ENCODE measurements at places on chromosomes 12 and 14. TPM values are rescaled to one million over a fixed set of nuclear protein-coding genes. Genes with fewer than 3 reads are reported as not detected.

GRCh38 chr14:46368275-46368674 lies 283.3 kb downstream of the RPL10L start:
- no peak overlapping the region for H3K4me3 ChIP-seq
- H3K36me3 ChIP-seq = no peaks in the 10 kb centered on the region
- no peaks in the 10 kb centered on the region for H3K27me3 ChIP-seq
- H3K4me1 ChIP-seq = no peaks in the 10 kb centered on the region
- DNase-seq = no peak

DNA sequence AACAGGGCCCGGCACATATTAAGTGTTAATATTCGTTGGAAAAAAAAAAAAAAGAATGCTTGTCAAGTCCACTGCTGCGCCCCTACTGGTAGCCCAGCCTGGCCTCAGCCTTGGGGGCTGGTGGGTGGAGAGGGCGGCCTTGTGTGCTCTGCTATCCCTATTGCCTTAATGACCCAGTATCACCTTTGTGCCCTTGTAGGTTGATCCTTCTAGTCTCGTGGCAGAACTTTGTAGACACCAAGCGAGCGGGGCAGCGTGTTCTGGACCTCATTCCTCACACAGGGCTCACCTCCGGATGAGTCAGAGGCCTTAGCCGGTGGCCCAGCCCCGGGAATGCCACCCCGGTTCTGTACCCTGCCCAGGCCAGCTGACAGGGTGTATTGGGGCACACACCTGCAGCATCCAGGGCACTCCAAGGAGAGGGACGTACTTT lies 1.8 kb upstream of the RCOR1 start:
- H3K4me3 ChIP-seq = no peak overlapping the region
- H3K36me3 ChIP-seq = no peaks in the 10 kb centered on the region
- peak overlapping the region; percentile 100 for H3K27ac ChIP-seq
- no peaks in the 10 kb centered on the region for H3K27me3 ChIP-seq
- DNase-seq = no peak

DNA sequence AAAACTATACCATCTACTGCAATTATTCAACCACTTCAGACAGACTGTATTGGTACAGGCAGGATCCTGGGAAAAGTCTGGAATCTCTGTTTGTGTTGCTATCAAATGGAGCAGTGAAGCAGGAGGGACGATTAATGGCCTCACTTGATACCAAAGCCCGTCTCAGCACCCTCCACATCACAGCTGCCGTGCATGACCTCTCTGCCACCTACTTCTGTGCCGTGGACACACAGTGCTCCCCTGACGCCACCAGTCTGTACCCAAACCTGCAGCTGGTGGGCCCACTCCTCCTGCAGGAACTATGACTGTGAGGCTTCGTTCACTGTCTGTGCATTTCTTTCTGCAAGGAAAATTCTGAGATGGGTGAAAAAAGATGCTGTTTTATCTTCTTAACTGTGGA lies 284.7 kb downstream of the DAD1 start:
- no peaks in the 10 kb centered on the region for H3K4me1 ChIP-seq
- no peak overlapping the region for H3K27ac ChIP-seq
- H3K36me3 ChIP-seq = no peaks in the 10 kb centered on the region
- no peaks in the 10 kb centered on the region for H3K27me3 ChIP-seq

- H3K27me3 ChIP-seq = no peaks in the 10 kb centered on the region
- no peak overlapping the region for H3K27ac ChIP-seq
- H3K4me3 ChIP-seq = no peak overlapping the region
- H3K4me1 ChIP-seq = no peaks in the 10 kb centered on the region
These were observed 326.5 kb downstream of the FLRT2 start for GRCh38 chr14:85856430-85856829.

The CLECL1 gene
- total RNA-seq = 33.5 TPM

The MGST1 gene
- total RNA-seq = 566 TPM

GRCh38 chr14:69812711-69813110 lies 15.7 kb upstream of the SLC10A1 start:
- no peak overlapping the region for H3K4me3 ChIP-seq
- H3K27ac ChIP-seq = no peak overlapping the region
- no peaks in the 10 kb centered on the region for H3K27me3 ChIP-seq
- H3K36me3 ChIP-seq = no peaks in the 10 kb centered on the region
- DNase-seq = no peak

The DAO gene
- total RNA-seq = not detected

DNA sequence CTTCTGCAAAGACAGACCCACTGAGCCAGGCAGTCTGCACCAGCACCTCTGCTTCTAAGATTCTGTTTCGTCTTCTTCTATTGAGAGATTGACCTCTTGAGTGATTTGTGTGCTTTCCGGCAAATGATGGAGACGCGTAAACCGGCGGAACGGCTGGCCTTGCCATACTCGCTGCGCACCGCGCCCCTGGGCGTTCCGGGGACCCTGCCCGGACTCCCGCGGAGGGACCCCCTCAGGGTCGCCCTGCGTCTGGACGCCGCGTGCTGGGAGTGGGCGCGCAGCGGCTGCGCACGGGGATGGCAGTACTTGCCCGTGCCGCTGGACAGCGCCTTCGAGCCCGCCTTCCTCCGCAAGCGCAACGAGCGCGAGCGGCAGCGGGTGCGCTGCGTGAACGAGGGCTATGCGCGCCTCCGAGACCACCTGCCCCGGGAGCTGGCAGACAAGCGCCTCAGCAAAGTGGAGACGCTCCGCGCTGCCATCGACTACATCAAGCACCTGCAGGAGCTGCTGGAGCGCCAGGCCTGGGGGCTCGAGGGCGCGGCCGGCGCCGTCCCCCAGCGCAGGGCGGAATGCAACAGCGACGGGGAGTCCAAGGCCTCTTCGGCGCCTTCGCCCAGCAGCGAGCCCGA lies 703 bp downstream of the ASCL4 start:
- H3K4me1 ChIP-seq = no peaks in the 10 kb centered on the region
- H3K4me3 ChIP-seq = peak overlapping the region; percentile 26
- no peaks in the 10 kb centered on the region for H3K36me3 ChIP-seq
- no peak overlapping the region for H3K27ac ChIP-seq
- H3K27me3 ChIP-seq = peaks cover 8% of the 10 kb centered on the region

DNA sequence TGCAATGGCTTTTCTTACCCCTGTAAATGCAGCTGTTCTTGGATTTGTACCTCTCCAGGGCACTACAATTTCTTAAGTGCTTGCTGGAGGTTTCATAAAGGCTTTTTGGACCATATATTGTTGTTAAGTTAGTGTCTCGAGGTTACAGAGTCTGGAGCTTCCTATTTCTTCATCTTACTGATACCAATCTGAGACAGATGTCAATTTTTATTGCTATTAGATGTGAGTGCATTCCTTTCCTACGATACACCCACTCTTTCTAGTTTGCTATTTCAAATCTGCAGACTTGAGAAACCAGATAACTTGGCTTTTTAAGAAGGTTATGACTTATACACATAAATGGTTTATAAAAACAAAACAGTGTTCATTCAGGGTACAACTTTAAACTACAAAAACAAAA lies 2.1 kb downstream of the NOXRED1 start:
- no peak for DNase-seq
- no peak overlapping the region for H3K27ac ChIP-seq
- H3K36me3 ChIP-seq = peaks cover 37% of the 10 kb centered on the region
- H3K4me1 ChIP-seq = no peaks in the 10 kb centered on the region

The PTGDR gene
- 1.3 TPM for total RNA-seq

DNA sequence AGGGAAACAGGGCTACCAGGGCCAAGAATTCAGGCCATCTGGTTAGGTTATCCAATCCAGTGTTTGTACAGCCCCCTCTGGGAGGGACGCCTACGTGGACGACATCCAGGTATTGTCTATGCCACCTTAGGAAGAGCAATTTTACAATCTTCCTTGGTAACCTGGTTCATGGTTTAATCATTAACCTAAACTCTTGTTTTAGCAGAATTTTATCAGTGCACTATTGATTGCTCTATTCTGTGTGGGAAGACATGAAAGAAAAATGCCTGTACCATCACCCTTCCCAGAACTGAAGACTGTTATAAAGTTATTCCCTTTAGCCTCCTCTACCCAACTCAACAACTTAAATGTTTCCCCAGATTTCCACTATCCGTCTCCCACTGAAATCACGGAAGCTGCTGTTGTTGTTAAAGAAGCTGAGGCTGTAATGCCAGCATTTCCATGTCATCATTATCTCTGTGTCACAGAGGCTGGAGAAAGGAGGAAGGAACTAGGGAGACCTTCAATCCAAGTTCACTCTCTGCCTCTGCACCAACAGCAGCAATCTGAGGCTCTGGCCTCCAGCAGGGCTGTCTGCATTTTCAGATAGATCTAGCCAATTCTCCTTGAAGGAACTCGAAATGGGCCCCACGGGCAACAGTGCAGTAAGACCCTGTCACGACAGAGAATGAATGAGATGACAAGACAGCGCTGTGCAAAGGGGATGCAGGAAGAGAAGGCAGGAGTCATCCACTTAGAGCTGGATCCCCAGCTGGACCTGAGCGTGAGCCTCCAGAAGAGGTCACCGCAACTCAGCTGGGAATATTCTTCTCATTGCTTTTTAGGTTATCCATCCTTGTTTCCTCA lies 183.4 kb upstream of the GZMB start:
- no peak for DNase-seq
- peak overlapping the region; percentile 37 for H3K27ac ChIP-seq
- no peak overlapping the region for H3K4me3 ChIP-seq
- no peaks in the 10 kb centered on the region for H3K27me3 ChIP-seq
- H3K36me3 ChIP-seq = no peaks in the 10 kb centered on the region

- H3K27me3 ChIP-seq = no peaks in the 10 kb centered on the region
- DNase-seq = no peak
- peaks cover 4% of the 10 kb centered on the region for H3K4me1 ChIP-seq
- peak overlapping the region; percentile 61 for H3K4me3 ChIP-seq
- H3K36me3 ChIP-seq = no peaks in the 10 kb centered on the region
- H3K27ac ChIP-seq = peak overlapping the region; percentile 92
These were observed 1.9 kb downstream of the LRRK2 start for GRCh38 chr12:40226705-40227104.

DNA sequence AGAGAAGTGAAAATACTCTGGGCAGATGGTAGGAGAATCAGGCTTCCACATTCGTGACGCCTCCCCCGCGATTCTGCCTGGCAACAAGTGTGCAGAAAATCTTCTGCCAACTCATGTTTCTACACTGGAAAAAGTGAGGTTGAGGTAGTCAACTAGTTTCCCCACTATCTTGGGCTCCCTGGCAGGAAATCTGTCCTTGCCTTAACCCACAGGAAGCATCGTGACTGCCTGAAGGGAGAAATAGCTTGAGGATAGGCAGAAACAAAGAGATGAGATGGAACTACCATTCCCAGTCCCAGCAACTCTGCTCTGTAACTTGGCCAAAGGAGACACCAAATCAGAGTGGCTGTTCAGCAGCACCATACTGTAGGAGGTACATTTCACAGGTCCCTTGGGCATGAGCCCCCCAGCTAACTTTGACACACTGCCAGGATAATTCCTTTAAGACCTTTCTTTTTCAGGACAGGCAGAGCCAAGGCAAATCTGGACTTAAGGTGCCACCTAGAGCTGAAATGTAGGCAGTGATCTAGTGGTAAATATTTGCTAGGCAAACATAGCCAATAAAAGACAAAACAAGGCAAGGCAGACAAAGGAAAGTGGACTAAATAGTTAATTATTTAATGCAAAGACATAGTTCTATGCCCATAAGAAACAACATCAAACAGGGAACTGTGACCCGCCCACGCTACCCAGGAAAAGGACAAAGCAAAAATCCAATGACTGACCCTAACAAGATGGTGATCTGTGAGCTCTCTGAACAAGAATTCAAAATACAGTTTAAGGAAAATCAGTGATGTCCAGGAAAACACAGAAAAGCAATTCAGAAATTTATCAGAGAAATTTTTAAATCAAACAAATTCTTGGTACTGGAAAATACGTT lies 205.1 kb downstream of the PTPRO start:
- H3K36me3 ChIP-seq = no peaks in the 10 kb centered on the region
- H3K4me1 ChIP-seq = no peaks in the 10 kb centered on the region
- H3K4me3 ChIP-seq = no peak overlapping the region
- no peaks in the 10 kb centered on the region for H3K27me3 ChIP-seq
- no peak overlapping the region for H3K27ac ChIP-seq

DNA sequence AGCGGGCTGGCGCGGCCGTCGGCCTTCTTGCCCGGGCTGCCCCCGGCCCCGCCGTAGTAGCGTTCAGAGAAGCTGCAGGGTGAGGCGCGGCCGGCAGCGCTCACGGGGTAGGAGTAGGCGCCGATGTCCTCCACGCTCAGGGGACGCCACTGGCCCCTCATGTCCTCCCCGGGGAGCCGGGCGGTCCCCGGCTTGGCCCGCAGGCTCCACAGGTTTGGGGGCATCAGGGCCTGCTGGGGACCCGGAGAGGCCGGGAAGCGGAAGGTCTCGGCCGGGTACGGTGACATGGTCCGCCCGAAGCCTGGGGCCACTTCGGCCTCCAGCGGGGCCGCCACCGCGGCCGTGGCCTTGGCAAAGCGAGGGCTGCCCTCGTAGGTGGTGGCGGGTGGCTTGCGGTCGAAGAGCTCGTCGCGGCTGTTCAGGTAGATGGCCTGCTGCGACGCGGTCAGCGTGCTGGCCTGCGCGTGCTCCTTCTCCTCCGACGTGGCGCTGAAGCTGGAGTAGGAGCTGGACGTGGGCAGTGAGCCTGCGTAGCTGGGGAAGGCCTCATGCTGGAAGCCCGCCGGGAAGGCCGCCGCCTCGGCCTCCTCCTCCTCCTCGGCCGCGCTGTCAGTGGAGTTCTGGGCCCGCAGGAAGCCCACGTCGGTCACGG lies 48.7 kb downstream of the BEGAIN start:
- H3K27me3 ChIP-seq = no peaks in the 10 kb centered on the region
- no peaks in the 10 kb centered on the region for H3K36me3 ChIP-seq
- H3K27ac ChIP-seq = no peak overlapping the region

The NRXN3 gene
- total RNA-seq = 7.3 TPM

DNA sequence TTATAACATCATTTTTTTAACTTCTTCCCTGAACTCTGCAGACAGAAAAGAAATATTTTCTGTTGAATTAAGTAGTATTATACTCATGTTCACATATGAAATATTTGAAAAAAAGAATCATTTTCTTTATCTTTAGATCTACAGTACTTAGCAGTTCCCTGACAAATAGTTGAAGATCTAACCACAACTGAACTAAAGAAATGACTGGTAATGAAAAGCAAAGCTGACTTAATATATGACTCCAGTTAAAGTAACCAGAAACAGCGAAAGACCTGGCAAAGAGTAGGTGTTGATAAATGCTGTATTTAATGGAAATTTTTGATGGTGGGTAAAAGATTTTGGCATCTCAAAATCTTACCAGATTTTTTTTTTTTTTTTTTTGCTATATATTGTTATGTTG lies 207.1 kb upstream of the SLC16A7 start:
- no peaks in the 10 kb centered on the region for H3K36me3 ChIP-seq
- H3K27ac ChIP-seq = no peak overlapping the region
- no peak for DNase-seq
- no peak overlapping the region for H3K4me3 ChIP-seq
- H3K4me1 ChIP-seq = no peaks in the 10 kb centered on the region

- DNase-seq = no peak
- H3K4me3 ChIP-seq = no peak overlapping the region
- H3K27me3 ChIP-seq = no peaks in the 10 kb centered on the region
- H3K36me3 ChIP-seq = no peaks in the 10 kb centered on the region
- no peaks in the 10 kb centered on the region for H3K4me1 ChIP-seq
These were observed 51.4 kb downstream of the TMEM132C start for GRCh38 chr12:128318341-128318740.
